ENCODE measurements at places on chromosomes 3 and 15.

- no peak for DNase-seq
Measured at GRCh38 chr3:175336406-175337133, 477.4 kb downstream of the NAALADL2 start.

- no peak for DNase-seq
Measured at GRCh38 chr3:130470126-130470525, 46.9 kb upstream of the COL6A6 start.

DNA sequence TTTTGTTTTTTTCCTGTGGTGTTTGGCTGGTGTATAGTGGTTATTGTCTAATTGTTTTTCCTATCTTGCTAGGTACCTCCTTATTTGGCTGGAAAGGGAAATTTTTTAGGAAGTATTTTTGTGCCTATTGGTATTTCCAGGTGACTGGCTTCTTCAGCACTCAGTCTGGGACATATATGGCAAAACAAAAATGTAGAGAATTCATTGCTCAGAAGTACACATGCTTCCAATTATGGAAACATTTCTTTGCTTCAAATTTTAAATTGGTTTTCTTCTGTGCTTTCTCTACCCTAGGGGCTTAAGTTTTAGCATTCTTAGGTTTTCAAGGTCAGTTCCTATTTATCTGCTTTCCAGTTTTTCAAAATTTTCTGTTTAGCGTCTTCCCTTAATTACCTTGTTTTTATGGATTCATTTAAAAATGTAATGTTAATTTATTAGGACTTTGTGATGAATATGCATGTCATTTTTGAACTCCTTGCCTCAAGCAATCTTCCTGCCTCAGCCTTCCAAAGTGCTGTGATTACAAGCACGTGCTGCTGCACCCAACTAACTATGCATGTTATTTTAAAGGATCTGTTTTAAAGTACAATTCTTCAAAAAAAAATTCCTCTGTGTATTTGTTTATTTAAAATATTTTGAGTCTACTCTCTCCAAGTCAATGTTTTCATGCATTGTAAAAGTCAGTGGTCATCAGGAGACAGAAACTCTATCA lies 231.9 kb upstream of the DPPA4 start:
- no peak for DNase-seq

- DNase-seq = no peak
Measured at GRCh38 chr15:67070892-67071664, 5.7 kb downstream of the SMAD3 start.

DNA sequence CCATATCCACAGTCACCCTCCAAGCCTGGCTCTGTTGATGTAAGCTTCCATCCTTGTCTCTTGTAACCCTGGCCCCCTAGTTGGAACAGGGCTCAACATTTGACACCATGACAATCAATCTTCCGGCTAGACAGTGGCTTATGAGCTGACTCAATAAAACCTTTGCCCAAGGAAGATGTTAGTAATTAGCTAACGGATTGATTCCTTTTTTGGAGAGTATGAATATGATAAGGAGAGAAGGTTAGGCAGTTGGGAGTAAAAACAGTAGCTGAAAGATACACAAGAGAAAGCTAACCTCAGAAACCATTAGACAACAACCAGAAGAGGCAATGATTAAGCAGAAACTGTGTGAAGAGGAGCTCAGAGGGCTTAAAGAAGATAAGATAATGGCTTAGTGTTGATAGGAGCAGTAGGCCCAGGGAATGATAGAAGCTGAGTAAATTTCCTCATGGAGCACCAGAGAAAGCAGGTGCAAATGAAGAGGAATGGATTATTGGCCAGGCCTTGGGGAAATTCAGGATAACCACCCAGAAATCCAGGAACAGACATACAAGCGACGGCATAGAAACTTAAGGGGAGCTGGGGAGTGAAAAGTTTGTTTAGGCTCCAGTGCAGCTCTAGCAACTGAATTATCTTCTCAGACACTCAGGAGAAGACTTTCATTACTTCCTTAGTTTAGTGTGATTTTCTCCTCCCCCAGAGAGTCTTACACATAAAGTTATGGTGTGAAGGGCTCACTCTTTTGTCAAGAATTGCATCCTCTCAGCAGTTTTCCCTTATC lies 7.8 kb upstream of the RFX7 start:
- no peak for DNase-seq

DNA sequence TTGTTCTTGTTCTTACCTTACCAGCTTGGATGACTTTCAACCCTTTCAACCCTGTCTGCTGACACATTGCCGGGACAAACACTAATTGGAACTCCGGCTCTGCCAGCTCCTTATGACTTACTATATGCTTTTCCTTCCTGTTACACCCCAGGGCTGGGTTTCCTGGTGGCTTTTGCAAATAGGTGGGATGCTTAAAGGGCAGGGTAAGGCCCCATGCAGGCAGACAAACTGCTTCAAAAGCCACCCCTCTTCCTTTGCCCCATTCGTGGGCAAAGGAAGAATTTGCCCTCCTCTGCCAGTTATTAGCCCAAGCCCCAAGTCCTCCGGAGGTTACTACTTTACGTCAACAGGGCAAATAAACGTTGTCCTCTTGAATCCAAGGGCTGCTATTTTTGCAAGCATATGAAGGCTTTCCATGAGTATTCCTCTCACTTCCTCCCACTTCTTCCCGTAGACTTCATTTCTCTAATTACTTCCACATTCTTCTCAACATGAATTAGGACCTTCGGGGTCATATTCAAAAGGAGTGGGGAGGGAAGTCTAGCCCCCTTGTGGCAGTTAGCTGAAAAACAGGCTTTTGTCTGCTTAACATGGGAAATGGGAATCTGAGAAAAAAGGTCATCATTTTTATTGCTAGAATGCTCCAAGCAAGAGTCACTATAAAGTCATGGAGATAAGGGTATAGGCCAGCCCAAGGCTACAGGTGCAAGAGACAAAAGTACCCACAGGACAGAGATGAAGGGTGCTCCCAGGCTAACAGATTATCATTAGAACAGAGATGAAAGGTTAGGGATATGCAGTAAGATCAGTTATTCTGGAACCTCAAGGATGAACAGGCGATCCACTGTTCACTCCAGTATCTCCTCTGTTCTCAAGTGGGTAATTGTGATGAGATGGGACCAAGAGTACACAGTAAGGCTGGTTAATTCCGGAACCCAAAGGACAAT lies 56.3 kb upstream of the FSTL1 start:
- DNase-seq = no peak

GRCh38 chr3:141411251-141411771 lies 43.0 kb downstream of the ZBTB38 start:
- no peak for DNase-seq

GRCh38 chr3:97687734-97688133 lies 76.8 kb upstream of the ARL6 start:
- DNase-seq = no peak

DNA sequence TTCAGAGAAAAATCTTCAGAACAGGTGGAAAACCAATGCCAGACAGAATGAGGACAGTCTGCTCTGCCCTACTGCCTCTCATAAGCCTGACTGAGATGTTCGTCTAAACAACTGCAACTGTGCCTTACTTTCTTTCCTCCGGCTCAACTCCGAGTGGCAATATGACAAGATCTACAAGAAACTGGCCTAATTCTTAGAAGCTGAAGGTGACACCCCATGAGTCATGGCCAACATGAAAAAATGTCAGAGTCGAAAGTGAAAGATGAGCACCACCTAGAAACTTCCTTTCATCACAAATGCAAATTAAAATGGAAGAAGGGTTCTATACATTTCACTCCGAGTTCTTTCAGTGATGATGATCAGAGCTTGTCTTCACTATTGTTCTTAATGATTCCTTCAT lies 12.9 kb downstream of the PCYT1A start:
- DNase-seq = peak; percentile 30

GRCh38 chr3:38165722-38166387 lies 518 bp downstream of the OXSR1 start:
- DNase-seq = peak; percentile 9

DNA sequence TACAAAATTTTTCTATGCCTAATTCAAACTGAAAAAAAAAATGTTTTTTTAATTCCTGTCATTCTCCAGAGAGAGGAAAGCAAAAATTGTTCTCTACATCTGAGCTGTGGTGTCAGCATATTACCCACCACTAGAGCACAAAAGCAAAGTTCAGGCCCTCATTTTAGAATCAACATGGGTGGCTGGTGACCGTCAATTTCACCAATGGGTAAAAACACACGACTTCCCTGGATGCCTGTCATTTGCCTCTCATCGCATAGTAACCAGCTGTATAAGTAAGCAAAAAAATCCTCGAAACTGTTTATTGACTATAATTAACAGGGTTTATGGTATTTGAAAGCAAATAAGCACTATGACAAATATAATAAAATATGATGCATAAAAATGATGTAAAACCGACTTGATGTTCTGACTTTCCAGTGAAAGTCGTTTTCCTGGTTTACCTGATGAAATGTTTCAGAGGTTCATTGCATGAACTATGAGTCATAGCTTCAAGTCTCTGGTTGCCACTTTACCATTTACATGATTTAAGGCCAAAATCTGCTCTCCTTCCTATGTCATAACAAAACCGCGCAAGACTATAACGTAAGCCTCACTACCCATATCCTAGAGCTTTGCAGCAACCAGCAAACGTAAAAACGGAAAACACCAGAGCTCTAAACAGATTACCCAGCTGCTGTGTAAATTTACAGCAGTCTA lies 60.5 kb downstream of the THBS1 start:
- DNase-seq = no peak

- DNase-seq = no peak
Measured at GRCh38 chr3:12593473-12593872, 36.6 kb downstream of the MKRN2 start.

- no peak for DNase-seq
Measured at GRCh38 chr3:44001072-44001471, 240.6 kb upstream of the TOPAZ1 start.

DNA sequence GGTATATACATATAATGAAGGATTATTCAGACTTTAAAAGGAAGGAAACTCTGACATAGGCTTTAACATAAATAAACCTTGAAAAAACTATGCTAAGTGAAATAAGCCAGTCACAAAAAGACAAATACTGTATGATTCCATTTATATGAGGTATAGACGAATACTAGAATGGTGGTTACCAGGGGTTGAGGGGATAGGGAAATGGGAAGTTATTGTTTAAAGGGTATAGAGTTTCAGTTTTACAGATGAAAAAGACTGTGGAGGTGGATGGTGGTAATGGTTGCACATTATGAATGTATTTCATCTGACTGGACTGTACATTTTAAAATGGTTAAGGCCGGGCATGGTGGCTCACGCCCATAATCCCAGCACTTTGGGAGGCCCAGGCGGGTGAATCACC lies 41.7 kb downstream of the FRMD5 start:
- no peak for DNase-seq

DNA sequence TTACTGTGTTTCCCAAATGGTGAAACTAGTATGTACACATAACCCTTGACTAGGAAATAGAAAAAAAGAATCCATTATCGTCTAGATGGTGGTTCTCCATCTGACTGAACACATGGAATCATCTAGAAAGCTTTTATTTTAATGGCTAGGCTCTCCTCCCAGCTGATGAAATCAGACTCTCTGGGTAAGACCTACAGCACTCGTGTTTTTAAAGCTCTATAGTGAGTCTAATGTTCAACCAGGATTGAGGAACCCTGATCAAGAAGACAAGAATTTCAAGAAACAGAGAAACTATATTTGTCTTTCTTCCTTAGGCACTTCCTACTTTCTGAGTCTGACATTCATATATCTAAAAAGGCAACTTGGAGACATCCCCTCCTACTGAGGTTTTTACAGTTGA lies 118.8 kb downstream of the TMCO5A start:
- DNase-seq = no peak

GRCh38 chr3:41247055-41248004 lies 48.0 kb downstream of the CTNNB1 start:
- DNase-seq = no peak

DNA sequence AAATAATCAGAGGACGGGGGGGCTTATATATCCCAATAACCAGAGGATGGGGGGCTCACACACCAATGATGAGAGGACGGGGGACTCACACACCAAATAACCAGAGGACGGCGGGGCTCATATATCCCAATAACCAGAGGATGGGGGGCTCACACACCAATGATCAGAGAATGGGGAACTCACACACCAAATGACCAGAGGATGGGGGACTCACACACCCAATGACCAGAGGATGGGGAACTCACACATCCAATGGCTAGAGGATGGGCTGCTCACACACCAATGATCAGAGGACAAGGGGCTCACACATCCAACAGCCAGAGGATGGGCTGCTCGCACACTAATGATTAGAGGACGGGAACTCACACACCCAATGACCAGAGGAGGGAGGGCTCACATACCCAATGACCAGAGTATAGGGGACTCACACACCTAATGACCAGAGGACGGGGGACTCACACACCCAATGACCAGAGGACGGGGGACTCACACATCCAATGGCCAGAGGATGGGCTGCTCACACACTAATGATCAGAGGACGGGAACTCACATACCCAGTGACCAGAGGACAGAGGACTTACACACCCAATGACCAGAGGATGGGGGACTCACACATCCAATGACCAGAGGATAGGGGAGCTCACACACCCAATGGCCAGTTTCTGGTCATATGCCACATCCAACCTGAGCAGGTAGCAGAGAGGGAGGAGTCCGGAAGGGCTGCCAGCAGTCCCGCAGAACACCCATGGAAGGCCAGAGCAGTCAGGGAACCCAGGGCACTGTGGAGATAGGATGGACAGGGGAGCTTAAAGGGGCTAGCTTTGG lies 10.6 kb downstream of the RAB6B start:
- no peak for DNase-seq

DNA sequence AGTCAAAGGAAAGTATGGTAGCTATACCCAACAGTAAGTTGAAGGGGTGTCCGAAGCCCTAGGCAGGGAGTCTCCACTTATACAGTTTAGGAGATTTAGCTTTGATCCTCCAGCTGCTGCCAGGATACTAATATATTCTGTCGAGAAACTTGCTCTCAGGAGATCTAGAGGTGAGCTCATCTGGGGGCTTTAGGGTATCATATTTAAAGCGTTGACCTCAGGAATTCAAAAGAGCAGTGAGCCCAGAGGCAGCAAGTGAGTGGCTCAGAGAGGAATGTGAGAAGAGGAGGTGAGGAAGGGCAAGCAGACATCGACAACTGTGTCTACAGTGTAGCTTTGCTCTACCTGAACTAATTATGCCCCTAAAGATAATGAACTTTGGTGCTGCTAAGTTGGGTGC lies 245.1 kb upstream of the LRTM1 start:
- no peak for DNase-seq

DNA sequence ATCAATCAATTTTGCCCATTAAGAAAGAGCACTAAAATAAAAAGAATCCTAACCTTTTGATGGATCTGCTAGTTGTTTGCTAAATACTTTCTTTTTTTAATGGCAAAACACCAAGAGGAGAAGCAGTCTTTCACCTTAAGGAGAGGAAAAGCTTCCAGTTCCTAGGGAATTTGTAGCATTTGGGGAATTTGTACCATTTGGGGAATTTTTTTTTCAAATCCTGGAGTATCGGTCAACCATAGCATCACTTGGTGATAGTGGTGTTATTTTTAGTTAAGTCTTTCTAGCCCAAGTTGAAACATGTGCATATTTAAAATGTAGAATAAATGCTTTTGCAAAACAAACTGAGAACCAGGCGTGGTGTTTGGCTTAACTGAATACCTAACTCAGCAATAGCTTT lies 117.5 kb upstream of the SEMA6D start:
- DNase-seq = no peak

GRCh38 chr3:187975561-187976364 lies 178.2 kb upstream of the LPP start:
- no peak for DNase-seq

GRCh38 chr3:123078101-123078500 lies 11.3 kb downstream of the PDIA5 start:
- no peak for DNase-seq

Data from stimulated activated CD8-positive, alpha-beta memory T cell treated with anti-CD3 and anti-CD28 coated beads, Interleukin-7, amount 100 ng/mL, for 1 hour (primary cell).